ENCODE measurements at places on chromosomes 11 and 22. TPM values are rescaled to one million over a fixed set of nuclear protein-coding genes. Genes with fewer than 3 reads are reported as not detected.

The ADAMTS8 gene
- 0.62 TPM for total RNA-seq

The SMC1B gene
- total RNA-seq: 0.03 TPM

The OR52A1 gene
- not detected for total RNA-seq

The DEUP1 gene
- not detected for total RNA-seq

The MFNG gene
- total RNA-seq: 1.4 TPM

The PTDSS2 gene
- total RNA-seq: 48.4 TPM

The VSIG10L2 gene
- not detected for total RNA-seq

The GAS2L1 gene
- 34.4 TPM for total RNA-seq

The AMOTL1 gene
- 7.5 TPM for total RNA-seq

The LSP1 gene
- 1.6 TPM for total RNA-seq

The MRGPRX4 gene
- not detected for total RNA-seq

The EHF gene
- total RNA-seq: 0.69 TPM

The HPX gene
- total RNA-seq: 0.25 TPM
